Cardiac muscle cell (in vitro differentiated cells and primary cell): ENCODE measurements at places on chromosomes 1 and 21.

- no peaks in the 10 kb centered on the region for H3K36me3 ChIP-seq
- DNase-seq, result peak; percentile 69
- H3K4me3 ChIP-seq, result no peak overlapping the region
- no peaks in the 10 kb centered on the region for H3K4me1 ChIP-seq
- H3K27ac ChIP-seq, result no peak overlapping the region
Observed at GRCh38 chr1:44594871-44595735, 79.2 kb downstream of the TMEM53 start.

GRCh38 chr1:7493711-7494454 is 277.2 kb upstream of the VAMP3 start:
- no peak overlapping the region for H3K4me3 ChIP-seq
- H3K36me3 ChIP-seq, result no peaks in the 10 kb centered on the region
- peaks cover 7% of the 10 kb centered on the region for H3K4me1 ChIP-seq
- H3K27me3 ChIP-seq, result no peaks in the 10 kb centered on the region

GRCh38 chr1:1440262-1441001 is 4.9 kb downstream of the VWA1 start:
- DNase-seq, result no peak
- H3K36me3 ChIP-seq, result no peaks in the 10 kb centered on the region
- H3K4me3 ChIP-seq, result no peak overlapping the region
- H3K27me3 ChIP-seq, result peaks cover 2% of the 10 kb centered on the region
- H3K27ac ChIP-seq, result no peak overlapping the region

GRCh38 chr1:22250724-22251123 is 107.8 kb upstream of the WNT4 start:
- no peaks in the 10 kb centered on the region for H3K36me3 ChIP-seq
- H3K27ac ChIP-seq, result no peak overlapping the region
- H3K4me3 ChIP-seq, result no peak overlapping the region
- no peak for DNase-seq
- H3K4me1 ChIP-seq, result peaks cover 9% of the 10 kb centered on the region
- H3K27me3 ChIP-seq, result no peaks in the 10 kb centered on the region

DNA sequence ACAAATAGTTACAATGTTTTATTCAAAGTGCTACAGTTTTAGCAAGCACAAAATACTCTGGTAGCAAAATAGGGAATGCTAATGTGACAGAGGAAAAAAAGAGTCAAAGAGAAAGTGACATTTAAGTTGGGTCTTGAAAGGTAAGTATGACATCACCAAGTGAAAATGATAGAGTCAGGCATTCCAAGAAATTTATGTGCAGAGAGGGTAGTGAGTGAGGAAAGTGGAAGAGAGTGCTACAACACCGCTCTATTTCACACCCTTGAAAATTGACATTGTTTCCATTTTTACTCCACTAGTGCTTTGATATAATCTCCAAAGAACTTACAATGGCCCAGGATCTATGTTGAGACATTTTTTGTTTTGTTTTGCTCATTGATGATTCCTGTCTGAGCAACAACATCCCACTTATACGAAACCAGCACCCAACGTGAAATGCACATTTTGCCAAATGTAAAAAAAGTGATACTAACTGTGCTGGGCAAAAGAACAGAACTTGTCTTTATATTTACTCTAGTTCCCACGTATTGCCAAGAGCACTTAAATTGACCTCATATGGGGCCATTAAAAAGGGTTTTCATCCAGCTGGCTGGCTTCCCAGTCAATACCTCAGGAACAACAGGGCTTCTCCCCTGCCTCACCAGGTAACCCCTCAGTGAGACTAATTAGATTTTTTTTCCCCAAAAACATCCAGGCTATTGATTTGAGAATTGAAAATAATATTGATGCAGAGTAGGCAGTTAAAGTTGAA is 206.3 kb upstream of the NR5A2 start:
- H3K36me3 ChIP-seq, result no peaks in the 10 kb centered on the region
- H3K27ac ChIP-seq, result no peak overlapping the region
- no peak overlapping the region for H3K4me3 ChIP-seq
- no peaks in the 10 kb centered on the region for H3K27me3 ChIP-seq
- DNase-seq, result no peak

DNA sequence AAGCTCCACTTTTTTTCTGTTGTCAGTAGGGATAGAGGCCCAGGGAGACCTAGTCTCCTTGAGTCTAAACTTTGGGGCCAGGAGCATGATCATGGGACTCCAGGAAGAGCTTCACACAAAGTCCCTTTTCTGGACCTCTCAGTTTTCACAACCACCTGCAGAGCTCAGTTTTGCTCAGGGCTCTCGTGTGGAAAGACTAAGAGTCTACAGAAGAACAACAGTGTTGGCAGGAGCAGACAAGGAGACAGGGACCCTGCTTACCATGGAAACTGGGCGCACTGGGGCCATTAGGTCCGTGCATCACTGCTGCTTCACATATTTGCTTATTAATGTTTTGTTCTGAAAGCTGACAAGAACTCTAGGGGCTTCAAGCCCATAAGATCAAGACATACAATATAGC is 63.9 kb upstream of the HSD17B7 start:
- DNase-seq, result no peak
- no peaks in the 10 kb centered on the region for H3K36me3 ChIP-seq
- no peak overlapping the region for H3K27ac ChIP-seq
- H3K4me1 ChIP-seq, result no peaks in the 10 kb centered on the region
- no peak overlapping the region for H3K4me3 ChIP-seq
- no peaks in the 10 kb centered on the region for H3K27me3 ChIP-seq

- H3K36me3 ChIP-seq, result no peaks in the 10 kb centered on the region
- H3K27ac ChIP-seq, result no peak overlapping the region
- H3K4me3 ChIP-seq, result no peak overlapping the region
- DNase-seq, result peak; percentile 88
- no peaks in the 10 kb centered on the region for H3K27me3 ChIP-seq
Observed at GRCh38 chr1:192559115-192560006, 16.2 kb upstream of the RGS1 start.
